ENCODE measurements at places on chromosomes 16 and 17.
A peak's percentile ranks its signal among the peaks of the same experiment; 100 is the strongest.

- no peak for DNase-seq
Measured at GRCh38 chr17:10631048-10631700, 25.9 kb downstream of the MYH3 start.

GRCh38 chr16:73172241-73172972 is 124.5 kb upstream of the ZFHX3 start:
- DNase-seq, result no peak

- no peak for DNase-seq
Measured at GRCh38 chr17:48471817-48472410, 41.9 kb upstream of the SKAP1 start.

DNA sequence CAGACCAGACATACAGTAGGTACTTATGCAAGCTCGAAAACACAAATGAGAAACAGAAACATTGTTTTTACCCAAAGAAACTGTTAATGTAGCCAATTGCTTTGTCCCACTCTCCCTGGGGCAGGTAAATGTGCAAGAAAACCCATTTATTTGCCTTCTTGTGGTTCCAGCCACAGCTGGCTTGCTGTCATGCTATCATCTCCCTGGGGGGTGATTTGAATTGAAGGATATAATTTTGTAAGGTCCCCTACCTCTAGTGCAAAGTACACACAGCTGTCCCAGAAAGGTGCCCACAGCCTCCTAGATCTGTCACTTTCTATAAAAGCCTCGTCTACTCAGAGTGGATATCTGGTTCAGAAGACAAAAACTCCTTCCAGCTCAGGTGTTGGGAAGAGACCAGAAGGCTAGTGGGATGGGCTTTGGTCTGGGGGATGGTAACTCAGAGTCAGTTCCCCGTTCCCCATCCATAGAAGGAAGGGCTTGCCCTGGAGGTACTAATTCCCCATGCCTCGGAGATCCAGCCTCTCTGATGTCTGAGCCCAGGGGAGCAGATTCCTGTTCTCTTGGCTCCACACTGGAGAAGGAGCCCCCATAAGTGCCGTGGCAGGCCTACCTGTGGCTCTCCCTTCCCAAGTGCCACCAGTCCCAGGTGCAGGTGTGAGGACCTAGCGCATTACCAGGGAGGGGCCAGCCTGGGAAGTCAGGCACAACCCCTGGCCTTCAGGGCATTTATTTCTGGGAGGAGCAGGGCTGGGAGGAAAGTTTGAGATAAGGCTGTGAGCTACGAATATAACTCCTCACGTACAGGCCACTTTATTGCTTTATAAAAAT is 2.4 kb upstream of the PRR15L start:
- no peak for DNase-seq

DNA sequence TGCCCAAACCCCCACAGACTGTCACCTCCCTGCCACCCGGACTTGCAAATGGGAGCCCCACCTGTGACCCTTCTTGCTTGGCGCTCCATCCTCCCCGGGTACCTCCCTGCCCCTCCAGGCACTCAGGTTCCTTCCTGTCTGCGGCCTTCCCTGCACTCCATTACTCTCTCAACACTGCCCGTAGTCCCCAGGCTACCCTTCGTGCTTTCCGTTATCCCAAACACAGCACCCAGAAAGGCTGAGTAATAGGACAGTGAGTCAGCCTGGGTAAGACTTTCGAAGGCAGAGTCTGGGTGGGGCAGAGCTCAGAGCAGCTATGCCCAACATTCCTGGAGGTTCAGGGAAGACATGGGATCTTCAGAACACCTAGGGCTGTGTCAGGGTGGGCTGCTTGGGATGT is 16.6 kb upstream of the C16orf74 start:
- no peak for DNase-seq

DNA sequence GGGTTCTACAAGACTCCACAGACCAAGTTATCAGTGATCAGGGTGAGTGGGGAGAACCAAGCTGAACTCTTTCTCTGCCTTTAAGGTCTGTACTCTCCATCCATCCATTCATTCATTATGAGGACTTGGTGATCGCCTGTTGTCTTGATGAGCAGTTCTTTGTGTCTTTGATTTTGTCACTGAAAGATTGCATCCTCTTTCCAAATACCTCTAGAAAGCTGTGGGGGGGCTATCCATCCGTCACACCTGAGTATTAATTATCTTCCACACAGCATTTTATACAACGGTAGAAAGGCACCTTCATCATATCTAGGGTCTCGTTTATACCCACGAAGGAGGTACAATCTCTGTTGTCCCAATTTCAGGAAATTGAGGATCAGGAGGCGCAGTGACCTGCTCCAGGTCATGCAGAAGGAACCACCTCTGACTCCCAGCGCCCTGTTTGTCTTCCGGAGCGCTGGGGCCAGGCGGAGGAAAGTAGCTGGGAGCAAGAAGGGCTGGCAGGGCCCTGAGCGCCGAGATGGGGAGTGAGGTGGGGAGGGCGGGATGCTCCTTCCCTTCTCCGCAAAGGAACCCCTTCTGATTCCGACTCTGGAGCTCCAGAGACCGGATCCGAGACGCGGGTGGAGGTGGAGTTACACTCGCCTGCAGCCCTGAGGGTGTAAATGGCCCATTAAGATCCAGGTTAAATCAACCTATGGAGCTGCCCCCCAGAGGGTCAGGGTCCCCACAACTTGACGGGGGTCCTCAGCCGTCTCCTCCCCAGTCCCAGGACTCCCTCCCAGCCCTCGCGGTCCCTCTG is 605 bp upstream of the ABAT start:
- DNase-seq, result peak; percentile 20

DNA sequence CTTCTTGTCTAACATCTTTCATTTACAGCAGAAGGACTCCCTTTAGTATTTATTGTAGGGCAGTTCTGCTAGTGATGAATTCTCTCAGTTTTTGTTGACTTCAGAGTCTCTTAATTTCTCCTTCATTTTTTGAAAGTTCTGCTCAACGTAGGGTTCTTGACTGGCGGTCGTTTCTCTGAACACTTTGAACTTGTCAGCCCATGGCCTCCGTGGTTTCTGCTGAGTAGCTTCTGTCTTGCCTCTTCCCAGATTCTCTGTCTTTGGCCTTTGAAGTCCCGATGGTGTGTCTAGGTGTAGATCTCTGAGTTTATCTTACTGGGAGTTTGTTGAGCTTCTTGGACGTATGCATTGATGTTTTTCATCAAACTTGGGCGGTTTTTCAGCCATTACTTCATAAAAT is 13.4 kb downstream of the GAA start:
- DNase-seq, result no peak

DNA sequence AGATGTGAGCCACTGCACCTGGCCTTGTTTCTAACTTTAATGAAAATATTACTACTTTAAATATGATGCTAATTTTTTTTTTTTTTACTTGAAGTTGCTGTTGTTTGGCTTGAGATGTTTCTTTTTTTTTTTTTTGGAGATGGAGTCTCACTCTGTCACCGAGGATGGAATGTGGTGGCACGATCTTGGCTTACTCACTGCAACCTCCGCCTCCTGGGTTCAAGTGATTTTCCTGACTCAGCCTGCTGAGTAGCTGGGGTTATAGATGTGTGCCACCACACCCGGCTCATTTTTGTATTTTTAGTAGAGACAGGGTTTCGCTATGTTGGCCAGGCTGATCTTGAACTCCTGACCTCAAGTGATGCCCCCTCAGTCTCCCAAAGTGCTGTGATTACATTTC is 23.6 kb downstream of the IGSF6 start:
- no peak for DNase-seq

Measured in stimulated activated CD4-positive, alpha-beta T cell treated with anti-CD3 and anti-CD28 coated beads, Interleukin-12 subunit alpha, Interleukin-12 subunit beta, amount 100 ng/mL, for 24 hours (primary cell).